ENCODE measurements at places on chromosomes 13 and 19.

DNA sequence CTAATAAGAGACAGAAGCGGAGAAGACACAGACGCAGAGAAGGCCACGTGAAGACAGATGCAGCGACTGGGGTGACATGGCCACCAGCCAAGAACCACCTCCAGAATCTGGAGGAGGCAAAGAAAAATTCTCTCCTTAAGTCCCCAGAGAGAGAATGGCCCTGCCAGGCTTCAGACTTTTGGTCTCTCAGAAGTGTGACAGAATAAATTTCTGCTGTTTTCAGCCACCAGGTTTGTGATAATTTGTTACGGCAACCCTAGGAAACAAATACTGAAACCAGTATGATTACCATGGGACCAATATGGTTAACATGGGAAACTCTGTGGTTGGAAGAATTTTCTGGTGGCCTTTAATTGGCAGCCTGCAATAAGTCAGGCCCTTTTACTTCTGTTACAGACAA, 63.9 kb upstream of the DOCK9 start:
- no peak for DNase-seq

- no peak for DNase-seq
Observed at GRCh38 chr13:21348488-21349120, 110.5 kb downstream of the ZDHHC20 start.

- DNase-seq, result no peak
Observed at GRCh38 chr13:113544071-113544891, 40.3 kb upstream of the TFDP1 start.

DNA sequence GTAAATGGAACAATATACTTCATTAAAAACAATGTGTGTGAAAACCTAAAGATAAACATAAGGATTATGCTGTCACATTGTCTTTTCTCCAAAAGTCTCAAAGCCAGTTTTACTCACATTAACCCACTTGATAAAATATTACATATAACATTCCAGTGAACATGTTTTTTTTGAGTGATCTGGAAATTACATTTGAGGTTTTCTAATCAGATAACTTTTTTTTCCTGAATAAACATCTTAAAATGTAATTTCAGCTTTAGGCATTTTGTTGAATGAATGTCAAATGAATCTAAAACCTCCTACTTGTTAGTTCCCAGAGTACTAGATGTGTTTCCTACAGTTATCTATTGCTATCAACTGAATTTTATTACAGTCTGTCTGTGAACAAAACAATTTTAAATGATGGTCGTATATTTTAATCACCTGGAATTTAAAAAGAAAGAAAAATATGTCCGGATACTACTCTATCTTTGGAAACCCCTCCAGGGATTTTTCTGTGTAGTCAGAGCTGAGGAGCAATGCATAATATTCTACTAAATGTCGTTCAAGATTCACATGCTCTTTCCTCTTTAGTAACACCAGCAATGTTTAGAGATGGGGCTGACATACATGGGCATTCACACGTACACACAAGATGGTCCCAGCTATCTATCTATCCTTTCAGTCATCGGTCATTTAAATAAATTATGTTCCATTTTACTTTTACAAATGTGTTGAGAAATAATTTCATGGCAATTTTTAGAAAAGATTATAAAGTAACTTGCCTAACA, 283.9 kb downstream of the KLF12 start:
- no peak for DNase-seq

- DNase-seq, result no peak
Observed at GRCh38 chr19:54572696-54573311, 786 bp upstream of the LILRA2 start.

GRCh38 chr13:27704681-27705080, 83.0 kb downstream of the POLR1D start:
- DNase-seq, result no peak

DNA sequence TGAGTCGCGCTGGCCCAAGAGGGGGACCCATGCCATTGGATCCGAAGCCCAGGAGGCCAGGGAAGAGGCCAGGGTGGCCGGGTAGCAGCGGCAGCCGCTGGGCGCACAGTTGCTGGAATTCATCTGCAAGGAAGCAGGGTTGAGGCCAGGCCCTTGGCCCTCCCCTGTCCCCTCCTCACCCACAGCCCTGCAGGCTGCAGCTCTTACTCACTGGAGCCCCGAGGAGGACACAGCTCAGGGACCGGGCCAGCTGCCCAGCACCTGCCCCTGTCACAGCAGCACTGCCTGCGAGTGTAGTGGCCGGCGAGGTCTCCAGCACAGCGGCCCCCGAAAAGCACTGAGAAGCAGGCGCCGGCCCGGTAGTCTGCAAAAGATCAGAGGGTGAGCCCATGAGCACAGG, 11.2 kb downstream of the FBN3 start:
- DNase-seq, result no peak

- no peak for DNase-seq
Observed at GRCh38 chr13:112954488-112955270, 14.3 kb upstream of the MCF2L start.

DNA sequence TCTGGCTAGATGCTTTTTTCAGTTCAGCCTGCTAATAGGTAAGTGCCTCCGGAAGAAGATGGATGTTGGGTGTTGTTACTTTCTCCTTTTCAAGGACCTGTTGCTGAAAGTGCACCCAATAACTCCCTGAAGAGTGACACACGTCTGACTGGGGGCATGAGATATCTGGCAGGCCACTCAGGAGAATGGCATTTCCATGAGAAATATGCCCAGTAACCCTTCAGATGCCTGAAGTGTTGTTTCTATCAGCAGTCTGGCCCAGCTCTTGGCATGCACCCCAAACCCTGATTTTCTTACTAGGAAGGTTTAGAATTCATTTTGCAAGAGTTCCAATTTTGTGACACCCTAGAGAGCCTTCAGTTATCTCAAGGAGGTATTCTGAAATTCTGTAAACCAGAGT, 71.5 kb downstream of the ARHGAP35 start:
- no peak for DNase-seq

DNA sequence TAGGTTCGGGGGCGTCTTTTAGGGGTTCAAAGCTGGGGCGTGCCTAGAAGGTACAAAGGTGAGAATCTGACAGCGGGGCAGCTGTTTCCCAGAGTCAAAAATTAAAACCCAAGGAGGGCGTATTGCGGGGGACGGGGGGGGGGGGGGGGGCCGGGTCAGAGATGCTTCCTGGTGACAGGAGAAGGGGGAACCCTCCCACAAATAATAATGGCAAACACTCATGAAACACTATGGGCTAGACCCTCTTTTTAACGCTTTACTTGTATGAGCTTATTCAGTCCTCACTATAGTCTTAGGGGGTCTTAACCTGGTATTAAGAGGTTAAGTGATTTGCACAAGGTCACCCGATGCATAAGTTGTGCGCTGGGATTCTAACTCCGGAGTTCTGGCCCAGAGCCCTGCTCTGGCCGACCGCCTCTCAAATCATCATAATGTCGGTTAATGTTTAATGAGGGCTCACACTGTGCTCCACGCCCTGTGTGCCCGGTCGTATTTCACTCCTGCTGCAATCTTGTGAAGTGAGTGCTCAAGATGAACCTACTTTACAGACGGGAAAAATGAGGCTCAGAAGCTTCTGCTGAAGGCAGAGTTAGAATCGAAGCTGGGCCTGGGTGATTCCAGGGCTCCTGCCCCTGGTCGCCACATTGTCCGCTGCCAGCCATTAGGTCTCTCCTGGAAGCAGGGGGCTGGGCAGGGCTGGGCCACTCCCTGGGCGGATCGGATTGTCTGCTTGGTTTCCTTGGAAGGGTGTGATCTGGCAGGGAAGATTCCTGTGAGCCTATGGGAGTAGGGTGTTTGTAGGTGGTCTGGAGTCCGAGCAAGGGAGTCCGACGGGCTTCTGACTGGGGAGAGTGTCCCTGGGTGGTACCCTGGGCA, 964 bp downstream of the PAK4 start:
- DNase-seq, result no peak

DNA sequence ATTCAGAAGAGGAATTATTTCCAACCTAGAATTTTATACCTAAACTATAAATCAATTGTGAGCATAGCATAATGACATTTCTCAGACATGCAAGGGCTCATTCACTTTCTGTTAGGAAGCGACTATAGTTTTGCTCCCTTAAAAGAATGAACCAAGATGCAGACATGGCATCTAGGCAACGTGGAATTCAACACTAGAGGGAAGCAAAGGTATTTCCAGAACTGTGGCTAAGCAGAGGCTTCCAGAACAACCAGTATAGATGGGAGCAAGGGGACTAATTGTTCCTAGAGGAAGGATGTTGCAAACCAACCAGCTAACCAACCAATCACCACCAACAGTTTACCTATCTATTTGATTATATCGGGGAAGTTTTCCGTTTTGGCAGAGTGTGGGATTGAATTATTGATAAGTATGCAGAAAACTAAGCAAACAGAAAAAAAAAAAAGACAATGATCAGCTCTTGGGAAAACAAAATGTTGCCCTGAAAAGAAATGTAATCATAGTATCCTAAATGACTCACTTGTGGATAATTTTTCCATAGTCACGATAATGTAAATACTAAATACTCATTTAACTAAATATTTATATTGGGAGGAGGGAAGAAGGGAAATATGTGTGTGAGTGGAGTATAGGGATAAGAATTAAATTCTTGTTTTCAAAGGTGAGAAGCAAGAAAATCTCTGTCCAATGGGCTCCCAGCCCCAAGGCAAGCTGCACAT, 21.1 kb downstream of the ARL11 start:
- no peak for DNase-seq

- DNase-seq, result no peak
Observed at GRCh38 chr19:3073931-3074595, 11.8 kb upstream of the TLE5 start.

- DNase-seq, result no peak
Observed at GRCh38 chr19:50258918-50259372, 55.5 kb downstream of the MYH14 start.

GRCh38 chr13:43650882-43651281, 135.9 kb downstream of the ENOX1 start:
- DNase-seq, result no peak

DNA sequence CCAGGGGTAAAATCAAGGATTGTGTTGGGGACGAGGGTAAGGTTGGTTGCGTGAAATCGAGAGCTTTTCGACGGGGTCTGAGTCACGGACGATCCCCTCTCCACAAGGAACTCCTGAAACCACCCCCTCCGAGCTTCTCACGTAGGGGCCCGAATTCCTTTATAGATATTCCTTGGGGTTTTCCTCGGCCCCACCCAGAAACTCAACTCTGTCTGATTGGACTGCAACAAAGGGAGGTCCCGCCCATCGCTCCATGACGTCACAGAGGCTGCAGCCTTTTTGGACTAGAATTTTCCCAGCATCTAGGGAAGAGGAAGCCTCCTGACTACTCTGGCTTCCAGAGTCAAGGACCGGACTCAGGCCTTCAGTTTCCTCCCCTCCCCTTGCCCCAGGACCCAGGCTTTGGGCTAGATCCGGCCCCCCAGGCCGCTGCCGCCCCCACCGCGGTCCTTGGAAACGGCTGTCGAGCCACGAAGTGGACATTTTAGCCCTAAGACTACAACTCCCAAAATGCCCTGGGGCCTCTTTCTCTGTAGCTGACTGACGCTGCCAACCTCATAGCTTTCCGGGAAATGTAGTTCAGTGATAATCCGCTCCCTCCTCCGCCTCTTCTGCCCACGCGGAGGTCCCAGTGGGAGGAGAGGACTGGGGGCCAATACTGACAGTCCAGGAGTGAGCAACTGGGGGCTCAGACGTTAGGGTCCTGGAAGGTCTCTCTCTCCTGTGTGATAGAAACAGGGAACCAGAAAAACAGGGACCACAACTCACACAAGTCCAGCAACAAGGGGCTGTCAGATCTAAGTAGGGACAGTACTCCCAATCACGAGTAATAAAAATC, at the start of gene IZUMO1:
IZUMO1 (minus strand) TSS at position 172 of the 838 bp plus-strand sequence. CDS start 1,050 bp downstream, outside the sequence.
- DNase-seq, result peak; percentile 49

GRCh38 chr19:40927567-40927966, 45.5 kb upstream of the CYP2A7 start:
- DNase-seq, result no peak

DNA sequence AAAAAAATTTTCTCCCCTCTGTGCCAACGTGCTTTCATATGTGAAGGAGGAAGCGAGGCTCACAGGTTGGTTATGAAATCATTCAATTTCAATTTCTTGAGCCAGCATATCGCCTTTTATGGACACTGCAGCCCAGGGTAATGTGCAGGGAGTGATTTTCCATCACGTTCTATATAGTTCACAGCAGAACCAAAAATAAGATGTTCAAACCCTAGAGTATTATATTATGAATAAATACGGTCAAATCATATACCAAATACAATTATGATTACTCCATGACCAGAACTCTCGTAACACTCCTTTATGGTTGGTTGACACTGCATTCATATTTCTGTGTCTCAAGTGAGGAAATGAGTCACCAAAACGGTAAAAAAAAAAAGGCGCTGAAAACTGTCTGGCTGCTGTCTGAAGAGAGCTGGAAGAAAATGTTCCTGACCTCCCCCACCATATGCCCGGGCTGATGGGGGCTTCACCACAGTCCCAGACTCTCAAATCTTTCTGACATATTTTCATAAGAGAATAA, 75.8 kb upstream of the UBAC2 start:
- no peak for DNase-seq

DNA sequence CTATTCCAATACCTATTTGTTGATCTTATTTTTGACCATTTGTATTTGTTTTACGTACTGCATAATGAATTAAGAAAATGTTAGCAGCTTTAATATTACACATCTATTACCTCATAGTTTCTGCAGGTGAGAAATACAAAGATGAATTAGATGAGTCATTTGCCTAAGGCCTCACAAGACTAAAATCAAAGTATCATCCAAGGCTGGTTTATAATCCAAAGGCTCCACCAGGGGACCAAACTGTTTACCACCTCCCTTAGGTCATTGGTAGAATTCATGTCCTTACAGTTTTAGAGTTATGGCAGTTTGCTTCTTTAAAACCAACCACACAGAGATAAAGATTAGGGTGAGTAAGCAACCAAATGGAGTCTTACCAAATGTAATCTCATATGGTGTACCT, 848.1 kb downstream of the SLITRK6 start:
- no peak for DNase-seq
